ENCODE measurements at places on chromosomes 7 and 10.

GRCh38 chr7:124246262-124246863 lies 213.5 kb upstream of the TMEM229A start:
- DNase-seq: no peak

GRCh38 chr7:96486681-96487080 lies 164.8 kb upstream of the SLC25A13 start:
- DNase-seq: no peak

- DNase-seq: no peak
Observed at GRCh38 chr7:101857358-101857811, 40.0 kb downstream of the CUX1 start.

- DNase-seq: no peak
Observed at GRCh38 chr10:83909001-83909400, 230.3 kb upstream of the GHITM start.

DNA sequence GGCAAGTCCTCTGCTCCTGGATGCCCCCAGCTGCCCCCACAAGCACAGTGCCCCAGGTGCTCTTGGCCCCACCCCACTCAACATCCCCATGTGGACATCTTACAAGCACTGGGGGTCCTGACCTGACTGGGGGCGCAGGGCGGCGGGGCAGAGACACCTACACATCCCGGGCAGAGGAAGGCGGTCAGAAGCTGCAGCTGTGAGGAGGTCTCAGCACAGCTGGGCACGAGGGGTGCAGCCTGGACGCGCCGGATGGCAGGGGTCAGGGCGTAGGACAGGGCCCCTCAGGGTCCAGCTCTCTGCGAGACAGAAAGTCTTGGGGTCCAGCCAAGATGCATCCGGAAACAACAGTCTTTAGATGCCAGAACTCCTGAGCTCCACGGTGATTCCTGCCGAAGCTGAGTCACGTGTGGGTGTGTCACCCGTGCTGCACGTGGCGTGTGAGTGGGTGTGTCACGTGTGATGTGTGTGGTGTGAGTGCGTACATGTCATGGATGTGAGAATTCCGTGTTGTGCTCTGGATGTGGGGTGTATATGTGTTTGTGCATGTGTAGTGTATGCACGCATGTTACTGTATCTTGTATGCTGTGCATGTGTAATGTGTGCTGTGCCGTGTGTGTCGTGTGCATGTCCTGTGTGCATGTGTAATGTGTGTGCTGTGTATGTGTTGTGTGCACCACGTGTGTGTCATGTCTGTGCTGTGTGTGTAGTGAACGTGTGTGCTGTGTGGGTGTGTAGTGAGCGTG lies 5.1 kb downstream of the VENTX start:
- no peak for DNase-seq

GRCh38 chr7:45699015-45699309 lies 124.8 kb downstream of the ADCY1 start:
- no peak for DNase-seq

DNA sequence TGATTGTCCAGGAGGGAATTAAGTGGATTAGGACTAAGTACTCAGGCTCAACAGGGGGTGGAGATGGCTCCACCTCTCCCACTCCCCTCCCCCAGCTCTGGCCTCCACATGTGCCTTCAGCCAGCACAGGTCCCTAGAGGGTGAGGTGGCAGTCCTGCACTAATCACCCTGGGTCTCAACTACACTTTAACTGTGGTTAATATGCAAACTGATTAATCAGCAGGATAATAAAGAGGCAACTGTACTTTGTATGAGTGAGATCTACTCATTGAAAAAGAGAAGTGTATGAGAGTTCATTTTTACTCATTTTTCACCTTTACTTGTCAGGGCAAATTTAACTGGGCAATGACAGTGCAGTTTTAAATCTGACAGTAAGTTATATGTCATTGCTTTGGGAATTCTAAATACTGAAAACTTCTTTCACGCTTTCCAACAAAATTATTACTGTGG lies 223.8 kb upstream of the CCDC6 start:
- DNase-seq: no peak
